Activated naive CD4-positive, alpha-beta T cell treated with anti-CD3 and anti-CD28 coated beads for 36 hours (primary cell): ENCODE measurements at places on chromosomes 16 and 17.

DNA sequence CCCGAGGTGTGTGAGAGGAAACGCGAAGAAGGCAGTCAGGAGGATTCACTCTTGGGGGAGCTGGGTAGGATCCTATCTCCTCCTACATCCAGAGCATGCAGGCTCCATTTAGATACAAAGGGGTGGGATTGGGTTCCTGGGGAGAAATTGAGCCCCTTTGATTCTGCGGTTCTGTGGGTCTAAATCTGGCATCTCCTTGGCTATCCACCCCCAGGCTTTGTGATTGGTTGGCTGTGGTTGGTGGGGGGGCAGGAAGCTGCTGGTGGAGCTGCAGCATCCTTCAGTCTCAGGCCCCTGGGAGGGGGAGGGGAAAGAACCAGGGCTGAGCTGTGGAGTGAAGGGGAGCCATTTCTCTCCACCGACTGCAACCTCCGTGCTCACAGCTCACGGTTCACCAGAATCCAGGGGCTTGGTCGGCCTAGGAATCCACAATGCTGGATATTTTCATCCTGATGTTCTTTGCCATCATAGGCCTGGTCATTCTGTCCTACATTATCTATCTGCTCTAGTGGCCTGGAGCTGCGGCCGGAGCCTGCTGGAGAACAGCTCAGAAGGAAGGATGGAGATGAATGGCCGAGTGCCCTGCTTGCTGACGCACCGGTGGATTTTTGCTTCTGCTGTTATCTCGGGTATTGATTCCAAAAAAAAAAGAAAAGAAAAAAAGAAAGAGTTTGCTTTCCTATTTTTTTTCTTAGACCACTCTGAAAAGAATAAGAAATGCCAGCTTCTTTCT lies at the start of gene LASP1NB:
Gene LASP1NB, plus strand, starts transcription at position 352 of the 733 bp plus-strand sequence.
- peak; percentile 72 for DNase-seq

DNA sequence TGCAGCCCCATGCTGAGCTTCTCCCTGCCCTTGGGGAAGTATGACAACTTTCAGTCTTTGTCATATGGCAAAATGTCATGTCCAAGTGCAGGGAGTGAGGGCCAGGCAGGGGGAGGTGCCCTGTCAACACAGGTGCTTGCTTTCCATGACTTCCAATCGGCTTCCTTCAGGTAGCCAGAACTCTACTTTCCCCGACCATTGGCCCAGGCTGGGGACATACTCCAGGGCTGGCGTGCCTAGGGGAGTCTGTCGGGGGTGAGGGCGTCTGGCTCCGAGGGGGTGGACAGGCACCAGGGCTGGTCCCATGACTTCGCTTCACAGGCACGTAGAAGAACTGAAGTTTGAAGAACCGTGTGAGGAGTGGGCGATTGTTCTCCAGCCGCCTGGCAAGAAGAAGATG lies 19.8 kb upstream of the PIK3R6 start:
- DNase-seq: no peak

DNA sequence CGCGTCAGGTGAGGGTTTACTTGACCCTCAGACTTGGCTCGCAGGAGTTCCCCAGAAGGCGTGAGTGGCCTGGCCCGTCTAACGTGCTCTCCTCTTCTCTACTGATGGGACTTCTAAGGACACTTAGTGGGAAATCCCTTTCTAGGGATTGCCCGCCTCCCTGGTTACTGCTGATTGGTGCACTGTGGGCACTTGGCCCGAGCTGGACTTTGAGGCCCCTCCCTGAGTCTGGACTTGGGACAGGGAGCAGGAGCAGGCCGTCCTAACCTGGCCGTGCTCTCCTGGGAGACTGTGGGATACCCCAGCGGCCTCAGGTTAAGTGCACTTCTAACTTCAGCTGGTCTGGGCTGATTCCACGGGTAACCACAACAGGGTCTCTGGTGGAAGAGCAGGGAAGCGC lies 14.7 kb downstream of the IFT140 start:
- DNase-seq: no peak

DNA sequence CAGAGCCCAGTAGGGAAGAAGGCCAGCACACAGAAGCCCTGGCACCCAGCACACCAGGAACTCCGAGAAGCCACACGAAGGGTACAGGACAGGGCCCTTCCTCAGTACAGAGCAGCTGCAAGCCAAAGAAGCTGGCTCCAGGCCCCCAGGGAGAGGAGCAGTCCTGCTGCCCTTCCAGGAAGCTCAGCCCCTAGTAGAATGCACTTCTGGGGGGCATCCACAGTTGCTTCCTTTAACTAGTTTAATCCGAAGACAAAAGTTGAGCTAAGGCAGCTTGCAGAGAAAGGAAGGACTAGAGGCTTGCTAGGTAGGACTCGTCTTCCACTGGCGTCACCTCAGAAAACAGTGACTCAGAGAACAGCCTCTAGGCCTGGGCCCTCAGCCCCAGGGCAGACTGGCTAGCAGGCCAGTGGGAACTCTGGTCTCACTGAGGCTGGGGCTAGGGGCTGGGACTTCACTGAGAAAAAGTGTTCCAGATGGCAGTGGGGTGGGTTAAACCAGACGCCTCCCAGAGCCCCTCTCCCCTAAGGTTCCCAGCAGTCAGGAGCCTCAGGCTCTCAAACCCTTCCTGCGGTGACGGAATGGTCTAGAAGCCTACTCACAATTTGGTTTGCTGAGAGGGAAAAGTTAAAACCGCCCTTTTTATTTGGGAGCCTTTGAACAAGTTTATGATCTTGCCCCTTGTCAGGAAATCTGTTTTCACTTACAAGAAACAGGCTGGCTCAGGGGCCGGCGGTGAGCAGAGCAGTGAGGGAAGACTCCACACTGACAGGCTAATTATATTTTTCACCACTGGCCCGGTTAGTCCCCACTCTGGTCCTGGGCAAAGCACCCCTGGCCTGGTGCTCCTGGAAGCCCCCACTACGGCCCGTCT lies 41.4 kb downstream of the ACTG1 start:
- DNase-seq: no peak

DNA sequence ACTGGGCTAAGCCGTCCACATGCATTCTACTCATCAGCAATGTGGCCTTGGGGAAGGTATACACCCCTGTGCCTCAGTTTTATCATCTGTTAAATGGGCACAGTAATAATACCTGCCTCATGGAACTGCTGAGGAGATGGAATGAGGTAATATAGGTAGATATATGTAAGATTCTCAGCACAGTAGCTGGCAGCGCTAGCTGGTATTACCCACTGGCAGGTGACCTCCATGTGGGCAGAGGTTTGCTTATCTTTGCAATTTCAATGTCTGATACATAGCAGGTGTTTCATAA lies 1.2 kb upstream of the SGCA start:
- DNase-seq: no peak

GRCh38 chr17:29469276-29469675 lies 79.1 kb downstream of the TAOK1 start:
- DNase-seq: no peak

DNA sequence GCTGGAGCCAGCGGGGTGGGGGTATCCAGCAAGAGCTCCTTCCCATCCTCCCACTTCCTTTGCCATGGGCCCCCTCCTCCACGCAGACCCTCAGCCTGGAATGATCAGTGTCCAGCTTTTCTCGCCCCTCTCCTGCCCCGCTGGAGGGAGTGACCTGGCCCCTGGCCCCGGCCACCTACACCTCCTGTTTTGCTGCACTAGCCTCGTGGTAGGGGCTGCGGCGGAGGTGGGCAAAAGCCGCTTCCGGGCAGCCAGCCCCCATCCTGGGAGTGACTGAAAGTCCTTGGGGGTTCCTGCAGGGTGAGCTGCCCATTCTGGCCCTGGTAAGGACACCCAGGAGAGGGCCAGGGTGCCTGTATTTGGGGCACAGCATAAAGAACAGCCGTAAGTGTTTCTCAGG lies 295.7 kb downstream of the SEC14L1 start:
- DNase-seq: no peak

DNA sequence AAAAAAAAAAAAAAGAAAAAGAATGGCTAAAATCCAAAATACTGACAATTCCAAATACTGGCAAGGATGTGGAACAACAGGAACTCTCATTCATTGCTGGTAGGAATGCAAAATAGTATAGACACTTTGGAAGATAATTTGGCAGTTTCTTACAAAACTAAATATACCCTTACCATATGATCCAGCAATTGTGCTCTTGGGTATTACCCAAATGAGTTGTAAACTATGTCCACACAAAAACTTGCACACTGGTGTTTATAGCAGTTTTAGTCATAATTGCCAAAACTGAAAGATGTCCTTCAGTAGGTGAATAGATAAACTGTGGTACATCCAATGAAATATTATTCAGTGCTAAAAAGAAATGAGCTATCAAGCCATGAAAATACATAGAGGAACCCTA lies 8.5 kb upstream of the MEIOC start:
- no peak for DNase-seq

DNA sequence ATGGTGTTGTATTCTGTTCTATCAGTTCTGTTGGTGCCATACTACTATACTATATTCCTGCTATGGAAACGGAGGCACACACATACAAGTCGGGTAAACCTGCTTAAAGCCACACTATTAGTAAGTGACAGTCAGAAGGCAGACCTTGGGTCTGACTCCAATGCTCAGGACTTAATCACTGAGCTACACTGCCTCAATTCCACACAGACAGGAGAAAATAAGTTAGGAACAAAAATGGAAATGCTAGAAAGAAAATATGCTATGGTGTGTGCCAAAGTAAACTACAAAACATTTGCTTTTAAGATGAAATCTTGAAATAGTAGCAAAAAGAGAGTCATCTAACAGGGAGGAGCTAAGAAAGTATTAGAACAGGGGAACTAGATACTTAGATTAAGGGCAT lies 48.1 kb downstream of the MYO1D start:
- DNase-seq: no peak

- DNase-seq: no peak
These were observed 17.4 kb downstream of the CCDC102A start for GRCh38 chr16:57518922-57519321.

GRCh38 chr16:12265108-12265507 lies 288.6 kb downstream of the SNX29 start:
- DNase-seq: no peak

GRCh38 chr16:56838622-56839337 lies 26.2 kb upstream of the SLC12A3 start:
- no peak for DNase-seq

- no peak for DNase-seq
These were observed 206.3 kb upstream of the TOM1L1 start for GRCh38 chr17:54694287-54694887.

DNA sequence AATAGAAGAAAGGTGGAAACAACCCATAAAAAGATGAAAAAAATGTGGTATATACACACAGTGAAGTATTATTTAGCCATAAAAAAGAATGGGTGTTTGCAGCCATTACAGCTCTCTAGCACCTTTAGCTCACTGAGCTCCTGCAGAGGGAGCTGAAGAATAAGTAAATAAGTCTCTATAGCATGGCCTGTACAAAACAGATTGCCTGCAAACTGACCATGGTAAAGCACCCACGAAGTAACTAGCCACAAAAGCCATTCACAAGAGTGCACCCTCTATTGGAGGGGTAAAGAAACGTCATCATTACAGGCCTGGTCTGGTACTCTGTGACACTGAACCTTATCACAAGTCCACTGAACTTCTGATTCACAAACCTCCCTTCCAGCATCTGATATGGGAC lies 76.3 kb downstream of the USP32 start:
- DNase-seq: no peak

- DNase-seq: no peak
These were observed 72.3 kb downstream of the TANGO6 start for GRCh38 chr16:68915589-68915988.

DNA sequence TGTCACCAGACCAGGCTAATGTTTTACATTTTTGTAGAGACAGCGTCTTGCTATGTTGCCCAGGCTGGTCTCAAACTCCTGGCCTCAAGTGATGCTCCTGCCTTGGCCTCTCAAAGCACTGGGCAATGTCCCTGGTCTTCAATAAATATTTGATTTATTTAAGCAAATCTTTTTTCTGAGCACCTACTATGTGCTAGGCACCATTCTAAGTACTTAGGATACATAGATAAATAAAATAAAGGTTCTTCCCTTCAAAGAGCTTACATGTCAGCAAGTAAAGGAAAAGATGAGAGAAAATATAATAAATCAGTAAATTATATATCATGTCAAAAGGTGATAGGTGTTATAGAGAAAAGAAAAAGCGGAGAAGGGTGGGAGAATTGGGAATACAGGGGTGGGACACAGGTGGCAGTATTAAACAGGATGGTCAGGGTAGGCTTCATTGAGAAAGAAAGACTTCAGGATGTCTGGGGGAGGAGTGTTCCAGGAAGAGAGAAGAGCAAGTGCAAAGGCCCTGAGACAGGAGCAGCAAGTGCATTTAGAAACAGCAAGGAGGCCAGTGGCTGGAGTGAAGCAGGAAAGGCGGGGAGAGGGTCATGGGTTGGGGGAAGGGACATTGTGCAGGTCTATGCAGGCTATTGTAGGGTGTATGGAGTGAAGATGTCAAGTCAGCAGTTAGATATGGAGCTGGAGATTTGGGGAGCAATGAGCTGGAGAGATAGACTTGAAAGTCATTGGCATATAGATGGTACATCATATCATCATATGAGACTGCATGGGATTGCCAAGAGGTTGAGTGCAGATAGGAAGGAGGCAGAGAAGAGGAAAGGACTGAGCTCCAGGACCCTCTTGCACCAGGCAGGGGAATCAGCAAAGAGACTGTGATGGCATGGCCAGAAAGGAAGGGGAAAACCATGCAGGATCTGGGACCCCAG lies 11.3 kb downstream of the ABCC3 start:
- no peak for DNase-seq

- DNase-seq: no peak
These were observed 6.4 kb downstream of the FA2H start for GRCh38 chr16:74768239-74768638.

GRCh38 chr17:50853015-50853615 lies 13.0 kb downstream of the TOB1 start:
- no peak for DNase-seq

- DNase-seq: no peak
These were observed 23.2 kb downstream of the PIEZO1 start for GRCh38 chr16:88761830-88762229.

- DNase-seq: peak; percentile 78
These were observed 1.4 kb downstream of the NOTUM start for GRCh38 chr17:81959362-81960129.

- DNase-seq: peak; percentile 64
These were observed 146.8 kb downstream of the CLEC16A start for GRCh38 chr16:11091021-11091785.

- peak; percentile 81 for DNase-seq
These were observed 27.1 kb upstream of the IL21R start for GRCh38 chr16:27374804-27375425.

- DNase-seq: peak; percentile 2
These were observed 218.5 kb upstream of the GSE1 start for GRCh38 chr16:85394456-85395206.

DNA sequence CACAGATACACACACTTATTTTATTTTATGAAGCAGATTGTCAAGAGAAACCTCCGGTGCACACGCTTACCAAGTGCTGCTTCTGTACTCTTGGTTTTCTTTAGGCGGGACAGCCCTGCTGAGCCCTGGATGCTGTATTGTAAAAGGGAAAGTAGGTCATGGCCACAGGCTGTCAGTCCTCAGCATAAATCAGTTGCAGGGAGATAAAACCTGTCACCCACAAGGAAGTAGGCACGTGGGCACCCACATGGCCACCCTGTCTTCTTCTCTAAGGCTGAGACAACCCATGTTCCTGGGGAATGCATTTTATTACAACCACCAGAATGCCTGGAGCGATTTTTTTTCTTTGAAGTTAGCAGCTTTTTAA lies 59.3 kb downstream of the ASIC2 start:
- DNase-seq: no peak
